ENCODE measurements at places on chromosomes 4 and X. TPM values are rescaled to one million over a fixed set of nuclear protein-coding genes. Genes with fewer than 3 reads are reported as not detected.

NEXMIF gene
- polyA plus RNA-seq = 0.68 TPM

ERVMER34-1 gene
- polyA plus RNA-seq = 0.14 TPM

DNA sequence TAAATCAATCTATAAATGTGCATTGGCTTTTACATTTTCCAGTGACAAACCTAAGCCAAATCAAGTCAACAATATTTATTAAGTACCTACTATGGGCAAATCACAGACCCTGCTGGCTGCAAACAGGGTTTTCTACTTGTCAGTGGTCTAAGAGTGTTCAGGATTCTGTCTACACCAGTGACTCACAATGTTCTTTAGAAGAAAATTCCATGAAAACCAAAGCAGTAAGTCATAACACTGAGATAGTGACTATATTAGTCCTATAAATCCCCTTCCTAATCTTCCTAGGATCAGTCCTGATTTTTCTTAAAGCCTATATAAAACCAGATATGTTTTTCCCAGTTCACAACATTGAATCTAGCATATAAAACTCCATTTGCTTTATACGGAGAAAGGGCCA lies 69.7 kb downstream of the PPP3CA start:
- no peak overlapping the region for H3K4me3 ChIP-seq
- peaks cover 25% of the 10 kb centered on the region for H3K4me1 ChIP-seq
- no peaks in the 10 kb centered on the region for H3K27me3 ChIP-seq
- DNase-seq = no peak

DNA sequence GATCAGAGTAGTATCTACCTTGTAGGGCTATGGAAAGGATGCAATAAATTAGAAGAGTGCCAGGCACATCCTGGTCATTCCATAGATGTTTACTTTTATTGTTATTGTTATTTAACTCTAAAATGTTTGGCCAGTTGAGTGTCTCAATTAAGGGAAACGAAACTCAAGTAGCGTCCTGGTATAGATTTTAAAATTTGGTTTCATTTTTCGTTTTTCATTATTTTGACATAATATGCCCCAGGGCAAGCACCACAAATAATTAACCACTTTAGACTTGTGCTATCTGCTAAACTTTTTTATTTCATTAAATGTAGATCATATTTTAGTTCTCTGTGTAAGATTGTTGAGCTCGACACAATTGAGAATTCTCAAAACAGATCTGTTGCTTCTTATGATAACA lies 179.7 kb upstream of the PRPS2 start:
- no peak for DNase-seq
- H3K27me3 ChIP-seq = peaks cover 3% of the 10 kb centered on the region
- H3K27ac ChIP-seq = no peak overlapping the region
- H3K4me3 ChIP-seq = no peak overlapping the region
- H3K4me1 ChIP-seq = no peaks in the 10 kb centered on the region
- no peaks in the 10 kb centered on the region for H3K36me3 ChIP-seq

GRCh38 chr4:127240764-127241105 lies 392.0 kb upstream of the INTU start:
- no peaks in the 10 kb centered on the region for H3K27me3 ChIP-seq
- no peak overlapping the region for H3K4me3 ChIP-seq
- no peaks in the 10 kb centered on the region for H3K36me3 ChIP-seq
- H3K27ac ChIP-seq = no peak overlapping the region
- H3K4me1 ChIP-seq = no peaks in the 10 kb centered on the region
- no peak for DNase-seq

DNA sequence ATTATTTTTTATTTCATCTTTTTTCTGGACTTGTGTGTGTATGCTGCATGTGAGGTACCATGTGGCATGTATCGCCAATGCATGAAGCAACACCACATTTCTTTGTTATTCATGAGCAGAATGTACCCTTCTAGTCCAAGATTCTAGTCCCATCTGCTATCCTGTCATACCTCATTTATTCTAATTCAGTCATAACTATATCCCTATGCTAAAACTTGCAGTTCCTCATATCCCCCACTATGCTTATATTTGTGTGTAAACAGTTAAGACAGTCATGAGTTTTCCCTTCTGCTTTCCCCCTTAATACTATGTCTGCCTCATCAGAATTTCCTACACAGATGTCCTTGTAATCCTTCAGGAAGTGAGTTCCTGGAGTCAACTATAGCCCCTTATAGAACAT lies 19.7 kb downstream of the OCRL start:
- H3K4me1 ChIP-seq = no peaks in the 10 kb centered on the region
- no peak overlapping the region for H3K27ac ChIP-seq
- H3K36me3 ChIP-seq = no peaks in the 10 kb centered on the region
- H3K4me3 ChIP-seq = no peak overlapping the region

- H3K4me3 ChIP-seq = no peak overlapping the region
- no peaks in the 10 kb centered on the region for H3K4me1 ChIP-seq
- H3K27me3 ChIP-seq = no peaks in the 10 kb centered on the region
- H3K36me3 ChIP-seq = no peaks in the 10 kb centered on the region
Observed at GRCh38 chr4:144750348-144750747, 104.4 kb downstream of the HHIP start.

GRCh38 chrX:12379671-12380070 lies 241.4 kb downstream of the FRMPD4 start:
- no peaks in the 10 kb centered on the region for H3K4me1 ChIP-seq
- DNase-seq = no peak
- no peak overlapping the region for H3K4me3 ChIP-seq
- no peaks in the 10 kb centered on the region for H3K36me3 ChIP-seq

- H3K27ac ChIP-seq = no peak overlapping the region
- no peaks in the 10 kb centered on the region for H3K27me3 ChIP-seq
- peak; percentile 23 for DNase-seq
- no peaks in the 10 kb centered on the region for H3K36me3 ChIP-seq
Observed at GRCh38 chr4:173121076-173121561, 47.5 kb upstream of the GALNT7 start.

- no peaks in the 10 kb centered on the region for H3K27me3 ChIP-seq
- no peak overlapping the region for H3K27ac ChIP-seq
- H3K4me3 ChIP-seq = no peak overlapping the region
- H3K36me3 ChIP-seq = no peaks in the 10 kb centered on the region
- DNase-seq = no peak
Observed at GRCh38 chrX:68599256-68600152, 48.0 kb upstream of the STARD8 start.

Data from pancreas (tissue), 10 donors.